IMR-90 (cell line): ENCODE measurements at places on chromosomes 12 and 14.

DNA sequence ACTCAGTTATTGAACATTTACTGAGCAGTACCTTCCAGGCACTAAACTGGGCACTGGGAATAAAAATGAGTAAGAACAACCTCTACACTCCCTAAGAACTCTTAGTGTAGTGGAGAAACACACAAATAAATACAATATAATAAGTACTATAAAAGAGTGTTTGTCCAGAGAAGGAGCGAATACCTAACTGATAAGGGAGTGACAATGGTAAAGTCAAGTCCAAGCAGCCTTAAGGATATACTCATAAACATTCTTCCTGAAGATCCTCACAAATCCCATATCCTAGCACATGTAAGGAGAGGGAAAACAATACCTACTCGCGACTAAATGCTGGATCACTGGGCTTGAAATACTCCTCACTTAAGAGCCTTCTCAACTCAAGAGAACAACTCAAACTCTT, 32.8 kb downstream of the SPTLC2 start:
- no peak for DNase-seq

GRCh38 chr14:90641168-90641567, 175.1 kb downstream of the TTC7B start:
- no peak for DNase-seq

- no peak for DNase-seq
Observed at GRCh38 chr12:131734336-131735152, 23.7 kb downstream of the SFSWAP start.

- DNase-seq = no peak
Observed at GRCh38 chr12:127970491-127970890, 296.5 kb upstream of the TMEM132C start.

DNA sequence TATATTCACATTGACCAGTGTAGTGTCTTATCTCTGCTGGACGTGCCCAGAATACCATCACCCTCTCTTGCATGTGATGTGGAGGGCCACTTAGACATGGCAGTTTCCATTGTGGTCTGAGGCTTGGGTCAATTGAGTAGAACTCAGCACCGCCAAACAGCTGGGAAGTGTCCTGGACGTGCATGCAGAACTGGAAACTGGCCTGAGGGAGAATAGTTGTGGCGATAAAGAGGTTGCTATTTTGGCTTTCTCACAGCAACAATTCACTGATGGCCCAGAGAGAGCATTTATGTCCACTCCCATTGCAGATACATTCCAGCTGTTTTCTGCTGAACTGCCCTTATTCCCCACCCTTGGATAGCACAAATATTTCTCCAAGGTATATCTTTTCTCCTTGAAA, 210.1 kb upstream of the DAAM1 start:
- DNase-seq = peak; percentile 27

DNA sequence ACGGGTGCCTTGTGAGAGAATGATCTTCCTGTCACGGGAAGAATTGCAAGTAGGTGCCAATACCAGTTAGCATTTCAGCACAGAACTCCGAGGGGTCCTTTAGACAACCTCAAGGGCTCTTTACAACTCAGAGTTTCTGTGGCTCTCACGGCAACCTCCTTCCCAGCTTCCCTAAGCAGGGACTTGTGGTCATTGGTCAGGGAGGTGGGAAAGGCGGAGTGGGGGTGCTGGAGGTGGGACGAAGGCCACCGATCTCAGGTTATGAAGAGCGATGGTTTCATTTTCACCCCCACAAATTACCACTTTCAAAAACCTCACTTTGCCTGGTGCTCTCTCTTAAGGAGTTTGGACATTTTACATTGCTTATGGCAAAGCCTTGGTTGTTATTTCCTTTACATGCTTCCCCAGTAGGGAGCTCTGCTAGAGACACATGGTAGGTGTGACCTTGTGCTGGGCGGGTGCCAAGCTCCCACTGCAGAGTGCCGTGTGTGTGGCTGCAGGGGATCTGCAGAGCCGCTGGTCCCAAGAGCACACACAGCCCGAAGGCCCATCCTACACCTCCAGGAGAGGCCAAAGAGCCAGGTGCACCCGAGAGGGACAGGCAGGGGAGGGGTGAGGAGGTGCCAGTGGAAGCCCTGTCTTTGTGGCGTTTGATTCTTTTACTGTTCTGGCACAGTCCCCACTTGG, 21.4 kb downstream of the BCL2L14 start:
- DNase-seq = no peak

- DNase-seq = no peak
Observed at GRCh38 chr12:3231399-3231876, 154.3 kb downstream of the TSPAN9 start.

DNA sequence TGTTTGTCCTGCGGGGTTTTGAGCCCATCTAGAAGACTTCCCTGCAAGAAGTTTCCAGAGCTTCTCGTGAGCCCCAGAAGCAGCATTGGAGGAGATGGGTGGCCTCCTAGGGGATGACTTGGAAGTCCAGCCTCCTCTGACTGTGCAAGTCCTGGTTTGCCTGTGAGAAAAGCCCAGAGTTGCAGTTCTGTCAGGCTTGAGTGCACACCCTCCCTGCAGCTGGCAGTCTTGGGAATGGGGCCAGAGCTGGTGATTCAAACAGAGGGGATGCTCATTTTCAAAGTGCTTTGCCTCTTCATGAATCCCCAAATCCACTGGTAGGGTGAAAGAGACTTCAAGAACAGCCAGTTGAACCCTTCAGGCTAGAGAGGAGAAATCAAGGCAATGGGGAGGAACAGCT, 3.9 kb upstream of the PPP1R1A start:
- peak; percentile 1 for DNase-seq
